ENCODE measurements at places on chromosomes 16 and 17.

DNA sequence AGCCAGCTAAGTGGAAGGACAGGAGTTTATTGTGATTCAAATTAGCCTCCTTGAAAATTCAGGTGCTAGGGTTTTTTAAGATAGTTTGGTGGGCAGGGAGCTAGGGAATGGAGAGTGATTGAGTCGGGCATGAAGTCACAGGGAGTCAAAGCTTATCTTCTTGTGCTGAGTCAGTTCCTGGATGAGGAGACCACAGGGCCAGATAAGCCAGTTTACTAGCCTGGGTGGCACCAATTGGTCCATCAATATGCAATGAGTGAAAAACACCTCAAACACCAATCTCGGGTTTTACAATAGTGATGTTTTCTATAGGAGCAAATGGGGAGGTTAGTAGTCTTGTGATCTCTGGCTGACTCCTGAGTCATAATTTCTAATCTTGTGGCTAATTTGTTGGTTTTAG is 165.1 kb downstream of the ABCC12 start:
- no peak for DNase-seq

DNA sequence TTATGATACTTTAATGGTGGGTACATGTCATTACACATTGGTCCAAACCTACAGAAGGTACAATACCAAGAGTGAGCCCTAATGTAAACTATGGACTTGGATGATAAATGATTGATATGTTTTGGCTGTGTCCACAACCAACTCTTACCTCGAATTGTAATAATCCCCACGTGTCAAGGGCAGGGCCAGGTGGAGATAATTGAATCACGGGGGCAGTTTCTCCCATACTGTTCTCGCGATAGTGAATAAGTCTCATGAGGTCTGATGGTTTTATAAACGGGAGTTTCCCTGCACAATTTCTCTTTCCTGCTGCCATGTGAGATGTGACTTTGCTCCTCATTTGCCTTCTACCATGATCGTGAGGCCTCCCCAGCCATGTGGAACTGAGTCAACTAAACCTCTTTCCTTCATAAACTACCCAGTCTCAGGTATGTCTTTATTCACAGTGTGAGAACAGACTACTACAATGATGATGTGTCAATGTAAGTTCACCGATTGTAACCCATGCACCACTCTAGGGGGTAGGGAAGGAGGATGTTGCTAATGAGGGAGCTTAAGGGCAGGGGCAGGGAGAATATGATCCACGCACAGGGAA is 7.0 kb upstream of the METTL22 start:
- DNase-seq = no peak

DNA sequence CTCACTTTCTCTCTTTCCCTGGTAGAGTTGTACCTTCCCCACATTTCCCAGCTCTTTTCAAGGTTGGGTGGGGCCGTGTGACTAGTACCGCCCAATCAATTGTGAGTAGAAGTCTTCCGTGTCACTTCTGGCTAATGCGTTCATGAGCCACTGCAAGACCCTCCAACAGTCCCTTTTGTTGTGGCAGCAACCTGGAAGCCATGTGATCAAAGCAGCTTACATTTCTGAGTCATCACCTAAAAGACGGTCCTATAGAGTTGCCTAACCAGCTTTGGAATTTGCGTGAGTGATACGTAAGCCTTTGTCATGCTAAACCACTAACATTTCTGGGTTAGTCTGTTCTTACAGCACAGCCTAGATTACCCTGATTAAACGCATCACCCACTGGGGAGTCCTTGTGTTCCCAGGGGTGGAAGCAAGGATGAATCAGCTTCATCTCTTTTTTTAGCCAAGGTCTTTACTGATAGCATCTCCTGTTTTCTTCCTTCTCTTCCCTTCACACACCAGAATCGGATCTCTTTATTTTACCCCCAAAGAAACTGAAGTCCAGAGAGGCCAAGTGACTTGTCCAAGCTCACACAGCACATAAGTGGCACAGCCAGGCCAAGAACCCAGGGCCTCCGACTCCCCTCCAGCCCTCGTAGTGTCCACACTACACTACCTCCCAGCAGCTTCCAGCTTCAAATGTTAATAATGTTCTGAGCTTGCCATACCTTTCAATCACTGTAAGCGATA is 366.3 kb upstream of the XYLT1 start:
- peak; percentile 68 for DNase-seq

- no peak for DNase-seq
Measured at GRCh38 chr17:81537856-81538555, 9.8 kb downstream of the FSCN2 start.

GRCh38 chr16:80122115-80122514 is 418.7 kb upstream of the DYNLRB2 start:
- DNase-seq = no peak

DNA sequence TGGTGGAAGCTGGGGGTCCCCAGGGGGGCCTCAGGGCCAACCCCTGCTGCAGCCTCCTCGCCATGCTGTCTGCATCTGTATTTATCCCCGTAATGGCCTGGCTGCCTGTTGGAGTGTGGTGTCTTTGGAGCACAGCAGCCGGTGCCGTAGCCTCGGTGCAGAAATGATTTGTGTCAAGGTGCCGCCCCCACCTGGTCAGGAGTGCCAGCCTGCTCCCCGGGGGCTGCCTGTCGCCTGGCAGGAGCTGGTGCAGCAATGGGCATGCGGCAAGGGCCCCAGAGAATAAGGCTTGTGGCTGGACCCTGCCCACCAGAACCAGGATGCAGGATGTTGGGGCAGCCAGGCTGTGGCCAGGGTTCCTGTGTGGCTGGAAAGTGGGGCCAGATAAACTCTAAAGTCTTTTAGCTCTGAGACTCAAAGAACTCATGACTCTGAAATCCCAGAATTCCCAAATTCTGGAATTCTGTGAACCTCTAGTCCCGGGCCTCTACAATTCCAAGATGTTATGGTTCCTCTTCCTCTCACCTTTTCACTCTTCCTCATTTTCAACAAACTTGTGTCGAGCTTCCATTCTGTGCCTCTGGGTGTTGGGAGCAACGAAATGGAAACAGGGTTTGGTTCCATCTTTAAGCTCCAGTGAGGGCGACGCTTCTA is 5.9 kb downstream of the CPNE2 start:
- DNase-seq = no peak

- DNase-seq = no peak
Measured at GRCh38 chr17:27560668-27561067, 70.3 kb upstream of the LGALS9 start.

- no peak for DNase-seq
Measured at GRCh38 chr17:68400404-68400735, 56.9 kb downstream of the WIPI1 start.

DNA sequence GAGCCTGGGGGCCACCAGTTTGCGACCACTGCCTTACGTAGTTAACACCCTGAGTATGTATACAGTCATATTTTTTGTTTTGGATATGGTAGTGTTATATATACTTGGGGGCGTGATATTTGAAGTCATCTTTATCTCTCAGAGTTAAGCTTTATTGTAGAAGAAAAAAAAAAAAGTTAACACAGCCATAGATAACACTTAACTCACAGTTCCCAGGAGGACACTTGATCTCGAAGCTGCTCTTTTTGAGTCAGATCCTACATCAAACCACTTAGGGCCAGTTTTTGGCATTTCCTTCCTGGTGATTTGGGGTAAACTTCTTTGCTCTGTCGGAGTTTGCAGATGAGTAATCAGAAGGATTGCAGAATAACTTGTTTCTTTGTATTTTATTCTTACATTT is 5.8 kb downstream of the ITPRIPL2 start:
- DNase-seq = no peak

DNA sequence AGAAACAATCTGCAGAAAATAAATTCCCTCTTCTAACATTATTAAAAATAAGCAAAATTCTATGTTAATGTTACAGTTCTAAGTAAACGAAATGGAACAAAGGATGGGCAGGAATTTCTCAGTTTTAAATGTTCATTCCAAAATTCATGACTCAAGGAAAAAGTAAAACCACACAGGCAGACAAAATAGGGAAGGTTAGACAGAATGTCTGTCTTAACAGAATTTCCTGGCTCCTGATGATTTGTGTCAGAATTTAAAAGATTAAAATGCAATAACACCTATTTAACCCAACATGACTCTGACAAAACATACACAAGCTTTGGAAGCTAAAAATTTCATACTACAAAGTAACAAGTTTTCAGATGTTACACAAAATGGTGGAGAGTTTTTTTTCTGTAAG is 42.8 kb downstream of the SPOP start:
- no peak for DNase-seq

DNA sequence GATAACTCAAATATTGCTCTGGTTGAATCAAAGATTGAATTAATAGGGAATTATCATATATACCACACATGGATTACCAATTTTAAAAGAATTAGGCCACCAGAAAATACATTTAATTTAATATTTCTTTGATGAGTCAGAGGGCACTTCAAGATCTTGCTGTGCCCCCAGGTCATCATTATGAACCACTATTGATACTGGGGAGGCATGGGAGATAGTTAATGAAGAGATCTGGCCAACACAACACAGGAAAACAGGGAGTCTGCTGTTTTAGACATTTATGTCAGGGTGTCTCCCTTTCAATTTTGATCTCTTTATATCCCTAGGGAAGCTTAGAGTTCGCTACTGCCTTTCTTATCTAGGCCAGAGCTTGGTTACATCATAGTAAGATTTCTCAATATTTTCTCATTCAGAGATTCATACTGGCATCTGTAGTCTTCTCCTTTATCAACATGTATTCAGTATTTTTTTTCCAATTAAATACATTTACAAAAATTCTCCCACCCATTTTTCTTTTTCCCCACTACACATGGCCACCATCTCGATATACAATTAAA is 158.3 kb upstream of the ZFHX3 start:
- no peak for DNase-seq

GRCh38 chr17:2087597-2088211 is 32.8 kb downstream of the HIC1 start:
- no peak for DNase-seq

- DNase-seq = peak; percentile 76
Measured at GRCh38 chr17:82105882-82106687, 8.0 kb upstream of the FASN start.

DNA sequence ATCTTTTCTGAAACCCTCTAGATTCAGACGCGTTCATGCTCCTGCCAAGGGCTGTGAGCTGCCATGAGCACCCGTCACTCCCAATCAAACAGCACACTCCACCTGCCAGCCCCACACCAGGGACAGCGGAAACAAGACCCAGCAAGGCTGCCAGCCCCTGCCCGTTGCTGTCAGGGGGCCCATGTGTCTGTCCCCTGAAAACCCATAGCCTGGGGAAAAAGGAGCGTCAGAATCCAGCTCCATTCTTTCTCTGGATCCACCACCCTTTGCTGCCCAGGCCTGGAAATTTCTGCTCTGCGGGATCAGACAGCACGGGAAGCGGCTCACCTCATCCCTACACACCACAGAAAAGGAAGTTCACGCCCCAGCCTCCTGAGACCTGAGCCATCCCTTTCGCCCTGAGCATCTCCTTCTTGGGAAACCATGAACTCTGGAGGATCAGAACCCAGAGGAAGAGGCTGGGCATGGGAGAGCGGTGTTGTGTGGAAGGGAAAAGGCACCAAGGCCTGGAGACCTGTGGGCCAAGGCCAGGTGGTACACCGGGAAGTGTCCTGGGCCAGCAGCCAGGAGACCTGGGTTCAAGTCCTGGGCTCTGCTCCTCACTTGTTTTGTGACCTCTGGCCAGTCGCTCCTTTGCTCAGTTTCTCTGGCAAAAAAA is 51.5 kb upstream of the RCVRN start:
- DNase-seq = no peak

- peak; percentile 43 for DNase-seq
Measured at GRCh38 chr17:58200024-58200633, 7.6 kb downstream of the EPX start.

DNA sequence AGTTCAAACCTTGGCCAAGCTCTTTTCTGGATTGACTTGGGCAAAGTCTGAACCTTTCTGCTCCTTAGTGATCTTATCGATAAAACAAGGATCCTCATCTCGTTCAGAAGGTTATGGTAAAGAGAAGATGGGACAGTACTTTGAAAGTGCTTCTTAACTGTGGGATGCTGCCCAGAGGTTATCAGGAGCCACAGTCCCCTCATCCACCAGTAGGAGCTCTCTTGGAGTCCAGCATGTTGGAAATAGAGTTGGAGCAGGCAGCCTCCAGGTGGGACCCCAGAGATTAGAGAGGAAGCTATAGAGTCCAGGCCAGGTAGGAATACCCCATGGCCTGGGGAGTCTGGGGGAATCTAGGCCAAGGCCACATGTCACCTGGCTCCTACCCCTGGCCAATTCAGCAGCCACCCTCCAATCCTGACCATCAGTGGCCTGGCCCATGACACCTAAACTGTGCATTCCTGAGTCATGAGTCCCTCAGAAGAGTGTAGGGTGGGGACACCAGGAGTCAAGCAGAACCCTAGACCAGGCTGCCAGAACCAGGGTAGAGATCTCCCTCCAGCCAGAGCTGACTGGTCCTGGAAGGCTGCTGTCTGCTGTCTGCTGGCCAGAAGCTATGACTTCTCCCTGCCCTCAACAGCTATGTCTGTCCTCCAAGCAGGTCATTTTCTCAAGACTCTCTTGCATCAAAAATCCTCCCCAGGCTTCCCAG is 144.3 kb downstream of the AIPL1 start:
- DNase-seq = no peak

DNA sequence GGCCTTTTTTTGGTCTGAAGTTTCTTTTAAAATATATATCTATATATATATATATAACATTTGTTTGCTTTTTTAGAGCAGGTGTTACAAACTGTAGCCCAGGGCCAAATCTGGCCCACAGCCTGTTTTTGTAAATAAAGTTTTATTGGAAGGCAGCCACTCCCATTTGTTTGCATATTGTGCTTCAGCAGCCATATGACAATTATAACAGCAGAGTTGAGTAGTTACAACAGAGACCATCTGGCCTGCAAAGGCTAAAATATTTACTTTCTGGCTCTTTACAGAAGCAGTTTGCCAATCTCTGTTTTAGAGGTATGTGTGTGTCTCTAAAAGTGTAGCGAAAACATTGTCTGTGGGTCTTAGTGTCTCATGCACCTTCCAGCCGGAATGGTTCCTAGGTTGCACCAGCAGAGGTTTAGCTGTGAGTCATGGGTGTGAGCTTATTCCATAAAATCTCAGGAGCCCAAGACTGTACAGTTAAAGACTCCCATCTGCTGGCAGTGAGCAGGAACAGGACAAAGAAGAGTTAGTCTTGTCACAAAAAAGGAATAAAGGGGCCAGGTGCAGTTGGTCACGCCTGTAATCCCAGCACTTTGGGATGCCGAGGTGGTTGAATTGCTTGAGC is 23.8 kb downstream of the LCMT1 start:
- DNase-seq = no peak

- DNase-seq = no peak
Measured at GRCh38 chr17:42247734-42248133, 28.5 kb downstream of the STAT5B start.
